A549 treated with CORT108297 at 1 μM for 4 hours (cell line): ENCODE measurements at places on chromosomes 1 and 21. TPM values are rescaled to one million over a fixed set of nuclear protein-coding genes. Genes with fewer than 3 reads are reported as not detected.

TNFSF4 gene
- 0.03 to 0.04 TPM (median 0.03 TPM) in 3 of 5 replicates, not detected in the others for total RNA-seq

HOOK1 gene
- total RNA-seq, result 0.14 to 0.45 TPM (median 0.32 TPM) in 5 replicates

OR2T29 gene
- total RNA-seq, result not detected in 5 replicates

CASP9 gene
- 4.4 to 6.9 TPM (median 5.7 TPM) in 5 replicates for total RNA-seq

ZNF648 gene
- total RNA-seq, result not detected in 5 replicates

RGS8 gene
- total RNA-seq, result not detected in 5 replicates
